ENCODE measurements at places on chromosomes 2 and 18.

GRCh38 chr18:7459851-7460770, 107.0 kb upstream of the PTPRM start:
- DNase-seq, result no peak

DNA sequence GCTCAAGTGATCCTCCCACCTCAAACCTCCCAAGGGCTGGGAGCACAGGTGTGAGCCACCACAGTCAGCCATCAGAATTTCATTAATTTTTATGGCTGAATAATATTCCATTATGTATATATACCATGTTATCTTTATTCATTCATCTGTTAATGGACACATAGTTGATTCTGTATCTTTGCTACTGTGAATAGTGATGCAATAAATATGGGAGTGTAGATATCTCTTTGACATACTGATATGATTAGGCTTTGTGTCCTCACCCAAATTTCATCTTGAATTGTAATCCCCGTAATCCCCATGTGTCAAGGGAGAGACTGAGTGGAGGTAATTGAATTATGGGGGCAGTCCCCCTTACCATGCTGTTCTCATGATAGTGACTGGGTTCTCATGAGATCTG, 38.2 kb upstream of the REEP1 start:
- DNase-seq, result no peak

GRCh38 chr2:202624133-202624532, 10.6 kb upstream of the FAM117B start:
- no peak for DNase-seq

DNA sequence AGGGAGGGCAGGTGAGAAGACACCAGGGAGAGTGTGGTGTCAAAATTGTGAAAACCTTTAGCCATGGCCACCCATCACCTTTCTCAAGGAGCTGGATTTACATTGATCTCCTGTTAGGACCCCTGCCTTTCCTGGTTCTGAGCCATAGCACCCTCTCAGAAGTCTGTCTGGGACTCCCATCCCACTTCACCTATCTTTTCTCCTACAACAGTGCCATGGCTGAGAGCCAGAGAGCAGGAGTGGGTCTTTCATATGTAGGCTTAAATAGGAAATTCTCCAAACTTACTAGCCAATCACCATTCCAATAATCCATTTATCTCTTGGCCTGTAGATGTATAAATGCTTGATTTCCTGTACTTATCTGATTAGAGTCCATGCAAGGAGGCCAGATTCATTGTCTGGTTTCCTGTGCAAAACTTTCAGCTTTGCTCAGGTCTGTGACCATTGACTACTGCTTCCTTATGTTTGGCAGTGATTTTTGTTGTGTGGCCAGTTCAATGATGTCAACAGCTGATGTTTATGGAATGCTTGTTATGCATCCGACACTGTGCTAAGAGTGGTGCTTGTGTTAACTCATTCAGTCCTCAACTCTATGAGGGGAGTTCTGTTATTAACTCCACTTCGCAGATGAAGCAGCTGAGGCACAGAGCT, 57.6 kb upstream of the IGFBP5 start:
- DNase-seq, result no peak

- no peak for DNase-seq
These were observed 4.1 kb upstream of the LRP1B start for GRCh38 chr2:142134911-142135310.

GRCh38 chr2:231934441-231935206, 8.4 kb upstream of the NPPC start:
- DNase-seq, result no peak

- DNase-seq, result no peak
These were observed 212.5 kb downstream of the SOCS6 start for GRCh38 chr18:70501358-70501757.

GRCh38 chr18:49071317-49071716, 120.6 kb upstream of the SMAD7 start:
- no peak for DNase-seq
